ENCODE measurements at places on chromosomes 2 and 18.
A peak's percentile ranks its signal among the peaks of the same experiment; 100 is the strongest.

DNA sequence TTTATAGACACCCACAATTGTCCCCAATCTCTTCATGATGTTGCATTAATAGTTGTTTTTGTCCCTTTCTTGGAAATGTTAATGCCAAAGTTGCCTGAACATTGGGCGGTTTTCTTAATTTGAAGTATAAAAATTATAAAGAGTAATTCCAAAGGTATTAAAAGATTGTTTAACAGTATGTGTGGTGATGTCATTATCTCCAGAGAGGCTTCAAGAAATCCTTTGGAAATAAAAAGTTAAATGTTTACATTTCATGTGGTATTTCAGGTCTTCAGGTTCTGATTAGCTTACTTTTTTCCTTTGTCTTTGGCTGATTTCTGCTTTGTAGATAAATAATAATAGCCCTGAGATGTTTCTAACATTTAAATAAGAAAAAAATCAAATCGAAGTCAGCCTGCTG is 29.3 kb upstream of the NOSTRIN start:
- no peak for DNase-seq

- DNase-seq, result peak; percentile 85
Observed at GRCh38 chr18:62450546-62451410, 72.0 kb upstream of the ZCCHC2 start.

- DNase-seq, result no peak
Observed at GRCh38 chr2:36406296-36406695, 50.7 kb downstream of the CRIM1 start.

DNA sequence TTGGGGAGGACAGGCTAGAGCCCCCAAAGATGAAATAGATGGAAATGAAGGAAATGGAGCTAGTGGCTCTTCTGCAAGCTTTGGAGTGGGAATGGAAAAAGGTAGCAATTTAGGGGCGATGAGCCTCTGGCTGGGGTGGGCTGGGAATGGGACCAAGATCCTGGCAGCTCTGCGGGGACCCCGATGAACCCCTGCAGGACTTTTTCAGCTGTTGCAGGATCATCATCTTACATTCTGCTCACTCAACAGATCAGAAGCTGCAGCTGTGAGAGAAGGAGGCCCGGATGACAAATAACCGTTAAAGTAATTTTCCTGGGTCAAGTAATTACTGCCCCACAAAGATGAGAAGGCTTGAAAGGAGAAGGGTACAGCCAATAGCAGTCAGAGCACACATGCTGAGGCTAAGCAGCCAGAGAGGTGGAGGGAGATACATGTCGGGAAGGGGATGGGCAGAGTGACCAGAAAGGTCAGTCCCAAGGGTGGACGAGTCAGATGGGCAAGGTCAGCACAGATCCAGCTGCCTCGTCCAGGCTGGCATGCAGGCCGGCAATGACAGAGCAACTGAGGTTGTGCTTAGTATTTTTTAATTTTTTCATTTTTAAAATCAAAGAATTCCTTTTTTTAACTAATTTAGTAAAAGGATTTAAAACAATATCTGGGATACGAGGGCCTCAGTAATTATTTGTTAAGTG is 245.0 kb upstream of the RAB6C start:
- DNase-seq, result no peak

DNA sequence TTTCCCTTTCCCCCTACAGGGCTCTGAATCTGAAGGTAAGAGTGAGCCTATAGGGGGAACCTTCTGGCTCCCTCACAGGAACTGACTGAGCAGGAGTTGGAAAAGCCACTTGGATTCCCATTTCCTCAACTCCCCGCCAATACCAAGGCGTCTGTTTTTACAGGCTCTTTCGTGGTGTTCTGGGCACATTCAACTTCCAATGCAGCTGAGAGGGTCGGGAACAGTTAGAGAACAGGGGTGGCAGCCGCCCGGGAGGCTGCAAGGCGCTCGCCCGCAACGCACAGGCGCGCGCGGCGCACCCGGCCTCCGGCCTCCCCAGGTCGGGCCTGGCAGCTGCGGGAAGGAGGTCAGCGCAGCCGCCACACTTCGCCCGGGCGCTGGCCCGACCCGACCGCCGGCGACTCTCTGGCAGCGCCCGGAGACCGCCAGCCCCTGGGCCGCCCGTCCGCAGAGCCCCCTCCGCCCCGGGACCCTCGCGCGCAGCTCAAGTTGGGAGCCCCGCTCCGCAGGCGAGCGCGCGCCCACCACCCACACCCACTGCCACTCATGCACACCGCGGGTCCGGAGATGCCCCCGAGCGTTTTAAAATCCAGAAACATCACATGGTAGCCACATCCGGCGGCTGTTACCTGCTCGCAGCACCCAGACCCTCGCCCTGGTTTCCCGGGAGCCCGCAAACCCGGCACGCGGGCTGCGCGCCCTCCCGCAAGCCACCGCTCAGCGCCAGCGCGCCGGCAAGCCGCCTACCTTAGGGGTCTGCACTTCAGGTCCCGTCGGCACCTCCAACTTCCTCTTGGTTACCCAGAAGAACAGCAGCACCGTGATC is 816 bp downstream of the GALNT14 start:
- no peak for DNase-seq

DNA sequence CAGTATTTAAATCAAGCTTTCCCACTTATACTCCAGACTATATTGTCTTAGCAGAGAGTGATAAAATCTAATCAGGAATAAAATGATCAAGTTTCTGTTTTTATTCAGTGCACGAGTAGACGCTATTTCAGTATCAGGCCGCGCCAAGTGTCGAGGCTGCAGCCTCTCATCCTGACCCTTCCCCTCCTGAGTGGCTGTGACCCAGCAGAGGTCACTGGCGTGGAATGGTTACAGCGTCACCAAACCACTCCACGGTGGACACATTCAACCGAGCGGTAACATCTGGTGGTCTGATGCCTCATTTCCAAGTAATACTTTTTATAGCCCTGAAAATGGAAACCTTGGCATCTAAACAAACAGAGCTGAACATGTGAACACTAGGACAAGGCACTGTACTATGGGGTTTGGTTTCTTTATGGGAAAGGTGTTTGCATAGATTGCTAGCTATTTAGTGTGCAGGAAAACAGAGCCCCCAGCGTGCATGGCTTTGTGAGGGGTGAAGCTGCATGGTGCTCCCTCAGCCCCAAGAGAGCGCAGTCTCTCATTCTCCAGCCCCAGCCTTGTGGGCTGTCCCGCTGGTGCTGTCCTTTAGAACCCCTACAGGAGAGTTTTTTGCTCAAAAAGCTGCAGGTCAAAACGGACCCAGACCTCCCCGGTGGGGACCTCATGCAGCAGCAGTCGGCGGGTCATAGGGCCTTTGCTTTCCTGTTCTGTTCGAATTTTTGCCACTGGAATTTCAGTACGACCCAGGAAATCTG is 28.4 kb downstream of the FAM228A start:
- DNase-seq, result no peak

DNA sequence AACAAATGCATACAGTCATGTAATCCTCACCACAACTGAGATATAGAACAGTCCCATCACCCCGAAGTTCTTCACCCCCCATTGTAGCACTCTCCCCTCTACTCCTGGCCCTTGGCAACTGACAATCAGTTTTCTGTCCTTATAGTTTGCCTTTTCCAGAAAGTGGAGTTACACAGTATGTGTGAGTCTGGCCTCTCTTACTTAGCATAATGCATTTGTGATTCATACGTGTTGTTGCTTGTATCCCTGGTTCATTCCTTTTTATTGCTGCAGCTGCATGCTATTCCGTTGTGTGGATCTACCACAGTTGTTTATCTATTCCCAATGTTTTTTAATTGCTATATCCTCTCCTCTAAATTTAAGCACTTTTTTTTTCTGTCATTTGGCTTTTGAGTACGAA is 17.6 kb downstream of the ACYP2 start:
- DNase-seq, result no peak

DNA sequence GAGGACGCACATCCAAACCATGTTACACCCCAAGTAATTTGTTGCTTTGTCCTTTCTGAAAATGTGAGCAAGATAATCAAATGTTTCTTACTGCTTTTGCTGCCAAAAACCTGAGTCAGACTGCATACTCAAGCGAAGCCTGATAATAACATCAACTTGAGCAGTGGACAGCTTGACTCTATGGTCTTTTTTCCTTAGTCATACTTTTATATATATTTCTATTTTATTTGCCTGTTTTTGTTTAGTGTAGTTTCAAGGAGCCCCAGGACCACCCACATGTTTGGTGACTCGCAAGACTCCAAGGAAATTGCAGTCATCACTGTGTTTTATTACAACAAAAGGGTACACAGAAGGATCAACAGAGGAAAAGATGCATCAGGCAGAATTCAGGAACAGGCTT is 688.4 kb upstream of the PIK3C3 start:
- no peak for DNase-seq

- no peak for DNase-seq
Observed at GRCh38 chr2:145688156-145688555, 1168.2 kb upstream of the ZEB2 start.
